ENCODE measurements at places on chromosomes 7 and 10. TPM values are rescaled to one million over a fixed set of nuclear protein-coding genes. Genes with fewer than 3 reads are reported as not detected.

DNA sequence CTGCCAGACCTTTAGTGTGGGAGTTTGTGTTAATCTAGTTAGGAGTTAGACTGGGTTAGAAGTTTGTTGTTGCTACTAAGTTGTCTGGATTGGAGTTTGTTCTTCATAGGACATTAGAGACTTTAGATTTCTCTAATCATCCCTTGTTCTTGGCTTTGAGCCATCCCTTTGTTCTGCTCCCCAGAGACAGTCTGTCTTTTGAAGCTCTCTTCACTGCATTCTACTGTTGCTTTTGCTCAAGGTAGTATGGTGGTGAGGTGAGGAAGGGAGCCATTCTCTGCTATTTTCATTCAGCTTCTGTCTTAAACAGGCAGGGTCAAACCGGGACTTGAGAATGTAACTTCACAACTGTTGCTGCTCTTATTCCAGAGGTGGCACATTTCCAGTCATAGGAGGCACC lies 10.4 kb upstream of the TARP start:
- H3K4me3 ChIP-seq: no peak overlapping the region
- H3K36me3 ChIP-seq: no peaks in the 10 kb centered on the region
- H3K27ac ChIP-seq: no peak overlapping the region
- no peaks in the 10 kb centered on the region for H3K27me3 ChIP-seq
- no peaks in the 10 kb centered on the region for H3K4me1 ChIP-seq

- no peak for DNase-seq
- no peaks in the 10 kb centered on the region for H3K4me1 ChIP-seq
- no peak overlapping the region for H3K4me3 ChIP-seq
Measured at GRCh38 chr7:38775506-38776175, 133.3 kb downstream of the VPS41 start.

DNA sequence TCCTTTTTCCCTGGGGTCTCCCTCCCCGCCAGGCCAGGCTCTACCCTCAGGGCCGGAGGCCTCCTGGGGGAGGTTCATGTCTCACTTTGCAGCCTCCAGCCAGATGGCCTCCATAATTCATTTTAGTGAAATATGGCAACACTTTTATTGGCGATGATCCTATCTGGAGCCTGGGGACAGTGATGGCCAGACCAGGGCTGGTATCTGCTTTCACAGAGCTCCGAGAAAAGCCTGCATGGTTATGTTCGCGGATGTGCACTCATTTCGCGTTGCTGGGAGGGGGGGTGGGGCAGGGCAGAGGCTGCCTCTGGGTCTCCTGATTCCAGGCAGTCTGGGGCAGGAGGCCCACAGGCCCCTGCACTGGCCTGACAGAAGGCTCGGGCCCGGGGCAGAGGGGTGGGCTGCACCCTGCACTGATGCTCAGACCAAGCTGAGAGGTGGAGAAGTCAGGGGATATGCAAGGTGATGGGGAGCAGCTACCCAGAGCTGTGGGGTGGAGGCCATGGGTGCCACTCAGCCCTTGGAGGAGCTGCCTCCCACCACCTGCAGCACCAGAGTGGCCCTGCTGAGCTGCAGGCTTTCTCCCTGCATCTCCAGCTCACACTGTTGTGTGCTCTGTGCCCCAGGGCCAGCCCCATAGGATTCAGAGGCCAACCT lies 85.3 kb upstream of the RET start:
- H3K27me3 ChIP-seq: no peaks in the 10 kb centered on the region
- no peak overlapping the region for H3K4me3 ChIP-seq
- no peak overlapping the region for H3K27ac ChIP-seq
- H3K36me3 ChIP-seq: no peaks in the 10 kb centered on the region
- no peak for DNase-seq

DNA sequence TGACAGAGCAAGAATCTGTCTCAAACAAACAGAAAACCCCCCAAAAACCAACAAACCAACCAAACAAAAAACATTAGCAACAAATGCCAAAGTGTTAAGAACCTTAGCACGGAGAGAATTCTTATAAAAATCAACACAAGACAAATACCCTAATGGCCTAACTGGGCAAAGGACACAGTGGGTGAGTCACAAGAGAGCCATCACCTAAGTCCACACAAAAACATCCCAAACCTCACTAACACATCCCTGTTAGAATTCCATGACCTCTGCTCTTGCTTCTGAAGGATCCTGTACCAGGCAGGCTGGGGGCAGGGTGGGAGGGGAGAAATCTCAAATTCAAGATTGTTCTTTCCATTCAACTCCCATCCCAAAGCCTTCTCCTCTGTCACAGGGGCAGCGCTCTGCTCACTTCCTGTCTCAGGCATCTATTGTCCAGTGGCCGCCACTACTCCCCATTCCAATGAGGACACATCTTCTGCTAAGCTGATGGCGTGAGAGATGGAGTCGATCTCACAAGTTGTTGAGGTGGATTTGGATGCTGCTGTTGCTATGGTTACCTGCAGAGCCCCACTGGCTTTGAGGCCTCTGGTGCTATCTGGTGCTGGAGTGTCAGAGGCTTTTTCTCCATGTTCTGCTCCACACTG lies 9.2 kb downstream of the IL15RA start:
- H3K4me1 ChIP-seq: no peaks in the 10 kb centered on the region
- H3K27me3 ChIP-seq: no peaks in the 10 kb centered on the region
- no peak overlapping the region for H3K27ac ChIP-seq
- no peaks in the 10 kb centered on the region for H3K36me3 ChIP-seq
- DNase-seq: no peak

DNA sequence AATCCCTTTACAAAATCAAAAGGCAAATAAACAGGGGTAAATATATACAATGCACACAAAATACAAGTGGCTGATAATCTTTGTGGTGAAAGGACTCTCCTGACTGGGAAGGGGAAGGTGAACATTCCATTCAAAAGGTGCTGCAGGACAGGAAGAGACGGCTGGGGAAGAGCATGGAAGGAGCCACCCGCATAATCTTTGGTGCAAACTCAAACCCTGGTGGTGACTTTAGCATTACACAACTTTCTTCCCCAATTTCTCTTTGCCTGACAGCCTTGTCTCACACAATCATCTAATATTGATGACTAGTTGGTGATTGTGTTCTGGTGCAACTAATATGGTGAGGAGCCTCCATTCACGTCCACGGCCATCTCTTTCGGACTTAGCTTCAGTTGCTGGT lies 117.0 kb upstream of the EGFR start:
- no peaks in the 10 kb centered on the region for H3K27me3 ChIP-seq
- H3K36me3 ChIP-seq: no peaks in the 10 kb centered on the region
- DNase-seq: no peak
- H3K4me1 ChIP-seq: no peaks in the 10 kb centered on the region
- H3K4me3 ChIP-seq: no peak overlapping the region

DNA sequence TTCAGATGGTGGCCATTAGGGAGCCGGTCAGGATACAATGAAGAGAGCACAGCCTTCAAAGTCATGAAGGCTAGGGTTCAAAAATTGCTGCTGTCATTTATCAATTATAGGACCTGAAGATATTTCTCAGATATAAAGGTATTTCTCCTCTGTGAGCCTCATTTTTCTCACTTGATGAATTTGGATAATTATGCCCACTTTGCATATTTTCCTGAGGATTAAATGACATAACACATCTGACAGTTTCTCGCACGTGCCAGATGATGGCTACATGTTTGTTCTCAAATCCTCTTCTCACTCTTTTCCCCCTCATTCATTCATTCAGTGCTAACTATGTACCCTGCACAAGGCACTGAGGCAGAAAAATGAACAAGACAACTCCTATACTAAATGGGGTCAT lies 391.6 kb downstream of the INHBA start:
- no peaks in the 10 kb centered on the region for H3K27me3 ChIP-seq
- no peaks in the 10 kb centered on the region for H3K4me1 ChIP-seq
- no peak overlapping the region for H3K4me3 ChIP-seq
- no peak overlapping the region for H3K27ac ChIP-seq

DNA sequence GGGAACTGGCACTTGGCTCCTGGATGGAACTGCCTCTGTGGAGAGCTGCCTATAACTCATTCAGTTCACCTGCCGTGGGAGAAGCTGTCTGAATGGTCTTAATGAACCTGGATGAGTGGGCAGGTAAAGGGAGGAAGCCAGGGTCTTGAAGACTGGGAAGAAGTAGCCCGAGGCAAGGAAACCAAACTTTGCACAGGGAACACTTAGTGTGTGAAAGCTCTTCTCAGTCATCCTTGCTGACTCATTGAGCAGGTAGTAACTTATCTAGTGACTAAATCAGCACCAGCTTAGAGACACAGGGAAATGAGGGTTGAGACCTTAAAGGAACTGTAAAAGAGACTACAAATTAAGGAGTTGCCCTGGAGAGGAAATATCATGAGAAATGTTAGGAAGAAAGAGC lies 9.9 kb downstream of the LRRC4 start:
- H3K4me3 ChIP-seq: no peak overlapping the region
- no peaks in the 10 kb centered on the region for H3K36me3 ChIP-seq
- H3K4me1 ChIP-seq: peaks cover 16% of the 10 kb centered on the region
- no peak overlapping the region for H3K27ac ChIP-seq

DNA sequence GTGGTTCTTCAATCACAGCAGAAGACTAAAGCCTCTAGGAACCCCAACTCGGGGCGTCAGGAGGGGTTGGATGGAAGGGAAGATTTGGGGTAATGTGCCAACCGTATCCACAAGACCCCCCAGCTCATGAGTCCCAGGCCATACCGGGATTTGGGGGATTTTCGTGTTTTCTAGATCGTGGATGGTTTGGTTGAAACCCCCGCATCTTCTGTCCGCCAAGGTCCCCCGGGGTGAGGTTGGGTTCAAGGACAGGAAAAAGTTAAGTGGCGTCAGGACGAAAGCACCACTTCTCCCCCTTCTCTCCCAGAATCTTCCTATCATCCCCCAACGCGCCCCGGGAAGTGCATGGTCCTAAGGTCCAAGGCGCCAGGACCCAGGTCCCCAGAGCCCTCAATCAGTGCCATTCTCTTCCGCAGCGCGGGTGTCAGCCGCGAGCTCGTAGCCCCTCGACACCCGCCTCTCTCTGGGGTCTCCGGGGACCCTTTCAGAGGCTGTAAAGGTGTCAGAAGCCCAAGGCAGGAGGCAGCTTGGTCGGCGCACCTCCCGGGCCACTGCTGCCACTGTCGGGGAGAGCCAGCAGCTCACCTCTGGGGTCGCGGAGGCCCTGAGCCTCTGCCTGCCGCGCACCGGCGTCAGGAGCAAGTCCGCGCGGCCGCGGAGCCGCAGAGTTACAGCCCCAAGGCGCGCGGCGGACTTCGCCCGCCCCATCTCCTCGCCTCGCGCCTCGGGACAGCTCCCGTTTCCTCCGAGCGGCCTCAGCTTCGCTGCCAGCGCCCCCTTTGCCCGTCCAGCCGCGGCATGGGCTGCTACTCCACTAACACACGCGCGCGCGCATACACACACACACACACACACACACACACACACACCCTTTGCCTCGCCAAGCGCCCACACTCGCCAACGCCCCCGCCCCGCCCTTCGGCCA lies 1.5 kb downstream of the MKX start:
- H3K4me1 ChIP-seq: peaks cover 22% of the 10 kb centered on the region
- H3K27ac ChIP-seq: no peak overlapping the region
- peak; percentile 69 for DNase-seq
- no peaks in the 10 kb centered on the region for H3K36me3 ChIP-seq
- H3K4me3 ChIP-seq: peak overlapping the region; percentile 64

- DNase-seq: no peak
- no peaks in the 10 kb centered on the region for H3K27me3 ChIP-seq
- H3K36me3 ChIP-seq: no peaks in the 10 kb centered on the region
- no peak overlapping the region for H3K4me3 ChIP-seq
- no peaks in the 10 kb centered on the region for H3K4me1 ChIP-seq
Measured at GRCh38 chr7:133369130-133369529, 116.3 kb downstream of the EXOC4 start.

DNA sequence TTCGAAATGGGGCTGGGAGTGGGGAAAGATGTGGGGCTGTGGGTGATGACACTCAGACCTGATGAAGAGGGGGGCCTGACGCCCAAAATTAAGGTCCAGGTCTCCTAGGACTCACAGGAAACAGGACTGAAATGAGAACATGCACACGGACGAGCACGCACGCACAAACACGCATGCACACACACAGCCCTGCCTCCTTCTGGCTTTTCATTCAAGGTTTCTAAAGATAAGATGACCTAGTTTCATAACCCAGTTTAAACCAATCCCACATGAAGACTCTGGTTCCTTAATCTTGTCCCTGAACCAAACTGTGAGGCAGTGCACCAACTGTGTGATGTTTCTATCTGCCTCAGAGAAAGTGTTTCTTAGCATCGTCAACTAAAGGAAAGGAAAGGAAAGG lies 162.0 kb downstream of the DGKI start:
- no peak for DNase-seq
- H3K27ac ChIP-seq: no peak overlapping the region
- H3K36me3 ChIP-seq: no peaks in the 10 kb centered on the region
- H3K4me1 ChIP-seq: no peaks in the 10 kb centered on the region
- no peak overlapping the region for H3K4me3 ChIP-seq

- H3K36me3 ChIP-seq: no peaks in the 10 kb centered on the region
- no peak overlapping the region for H3K4me3 ChIP-seq
- H3K27ac ChIP-seq: no peak overlapping the region
- H3K27me3 ChIP-seq: no peaks in the 10 kb centered on the region
- H3K4me1 ChIP-seq: no peaks in the 10 kb centered on the region
- DNase-seq: no peak
Measured at GRCh38 chr7:50504646-50505546, 54.7 kb upstream of the FIGNL1 start.

GRCh38 chr10:124994573-124995473 lies 52.9 kb downstream of the ZRANB1 start:
- peaks cover under 1% of the 10 kb centered on the region for H3K4me1 ChIP-seq
- H3K4me3 ChIP-seq: no peak overlapping the region
- no peak overlapping the region for H3K27ac ChIP-seq
- no peaks in the 10 kb centered on the region for H3K27me3 ChIP-seq
- peak; percentile 33 for DNase-seq
- H3K36me3 ChIP-seq: peaks cover 11% of the 10 kb centered on the region

DNA sequence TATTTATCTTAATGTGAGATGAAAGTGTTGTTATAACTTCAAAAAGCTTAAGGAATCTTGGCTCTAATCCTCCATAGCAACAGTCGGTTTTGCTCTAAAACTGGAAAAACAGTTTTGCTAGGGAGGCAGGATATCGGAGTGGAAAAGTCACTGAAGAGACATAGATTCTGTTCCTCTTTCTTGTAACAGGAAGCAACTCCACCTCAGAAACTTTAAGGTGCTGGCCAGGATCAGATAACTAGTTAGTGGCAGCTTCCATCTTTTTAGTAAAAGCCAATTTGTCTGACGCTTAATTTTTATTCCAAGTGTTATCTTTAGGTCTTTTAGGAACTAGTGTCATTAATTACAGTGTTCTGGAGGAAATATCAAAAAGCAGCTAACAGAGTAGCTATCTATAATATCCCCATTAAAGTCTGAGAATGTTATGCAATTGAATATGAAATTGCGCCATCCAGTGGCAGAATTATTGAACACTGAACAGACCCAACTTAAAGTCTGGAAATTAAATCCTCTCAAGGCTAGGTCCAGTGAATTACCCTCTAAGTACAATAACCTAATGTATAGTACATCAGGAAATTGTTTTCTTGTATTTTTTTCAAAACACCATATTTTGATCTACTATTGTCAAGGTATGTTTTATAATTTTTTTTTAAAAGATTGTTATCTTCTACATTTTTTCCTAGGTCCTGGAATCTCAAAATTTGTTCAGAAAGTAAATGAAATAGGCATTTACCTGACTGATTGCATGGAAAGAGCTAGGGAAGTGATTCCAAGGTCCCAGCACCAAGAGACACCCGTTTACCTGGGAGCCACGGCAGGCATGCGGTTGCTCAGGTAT lies 65.9 kb upstream of the CC2D2B start:
- H3K27me3 ChIP-seq: no peaks in the 10 kb centered on the region
- no peak overlapping the region for H3K4me3 ChIP-seq
- H3K4me1 ChIP-seq: no peaks in the 10 kb centered on the region
- DNase-seq: no peak

Gene ATRNL1
- 7.1 TPM for total RNA-seq

Gene IL6
- 1.6 TPM for total RNA-seq

Gene CLCN1
- total RNA-seq: 0.35 TPM

Gene SLC16A9
- 15.5 TPM for total RNA-seq

Gene GPR158
- 0.22 TPM for total RNA-seq

Gene ZNF117
- 12.6 TPM for total RNA-seq
